Mesenteric fat pad (tissue), 1 donor: ENCODE measurements at places on chromosomes 2 and 18. TPM values are rescaled to one million over a fixed set of nuclear protein-coding genes. Genes with fewer than 3 reads are reported as not detected.
A peak's percentile ranks its signal among the peaks of the same experiment; 100 is the strongest.

- no peak for DNase-seq
Observed at GRCh38 chr2:38187541-38188011, 111.6 kb upstream of the CYP1B1 start.

GRCh38 chr18:38930881-38931753 lies 1365.5 kb upstream of the CELF4 start:
- no peak for DNase-seq

DNA sequence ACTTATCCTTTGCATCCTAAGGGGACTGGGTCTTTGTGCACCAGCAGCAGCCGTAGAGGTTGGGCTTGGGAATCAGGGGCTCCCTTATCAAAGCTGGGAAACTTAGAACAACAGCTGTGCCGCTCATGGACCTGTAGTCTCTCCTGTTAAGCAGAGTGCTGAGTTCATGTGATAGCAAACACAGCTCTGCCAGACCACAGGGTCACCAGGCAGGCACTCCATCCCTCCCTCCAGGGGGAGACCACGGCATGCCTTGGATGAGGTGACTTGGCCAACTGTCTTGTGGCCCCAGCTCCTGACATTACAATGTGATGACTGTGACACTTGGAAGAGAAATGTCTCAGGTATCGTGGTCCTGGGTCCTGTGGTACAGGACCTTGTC lies 60.0 kb downstream of the DGKD start:
- DNase-seq = peak; percentile 49

DNA sequence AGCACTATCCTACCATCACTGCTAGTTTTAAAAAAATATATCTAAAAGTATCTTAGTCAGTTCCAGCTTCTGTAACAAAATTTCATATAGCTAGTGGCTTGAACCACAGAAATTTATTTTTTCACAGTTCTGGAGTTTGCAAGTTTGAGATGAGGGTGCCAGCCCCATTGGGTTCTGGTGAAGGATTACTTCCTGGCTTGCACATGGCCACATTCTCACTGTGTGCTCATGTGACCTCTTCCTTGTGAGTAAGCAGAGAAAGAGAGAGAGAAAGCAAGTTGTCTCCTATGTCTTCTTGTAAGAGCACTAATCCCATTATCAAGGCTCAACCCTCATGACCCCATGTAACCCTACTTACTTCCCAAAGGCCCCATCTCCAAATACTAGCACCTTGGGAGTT lies 158.9 kb downstream of the DOK6 start:
- DNase-seq = no peak

DNA sequence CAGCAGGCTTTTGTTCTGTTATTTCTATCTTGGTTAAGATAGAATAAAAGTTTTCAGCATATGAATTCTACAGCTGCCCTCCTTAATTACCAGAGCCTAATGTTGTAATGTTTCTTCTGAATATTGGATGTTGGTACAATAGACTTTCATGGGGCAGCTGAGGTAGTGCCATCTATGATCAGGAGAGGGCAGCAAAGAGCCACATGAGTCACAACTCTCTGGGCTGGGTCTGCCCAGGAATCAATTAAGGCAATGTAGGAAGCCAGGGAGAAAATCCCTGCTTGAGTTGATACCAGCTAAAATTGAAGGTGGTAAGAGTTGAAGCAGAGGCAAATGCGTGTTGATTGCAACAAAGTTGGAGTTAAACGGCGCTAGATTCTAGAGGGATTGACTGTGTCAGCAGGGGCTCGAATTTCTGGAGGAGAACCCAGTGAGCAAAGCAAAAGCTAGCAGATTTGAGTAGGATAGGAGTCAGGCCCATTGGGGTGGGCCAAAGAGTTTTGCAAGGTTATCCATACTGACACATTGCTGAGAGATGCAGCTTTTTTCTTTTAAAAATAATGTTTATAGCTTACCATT lies 10.6 kb upstream of the MC5R start:
- DNase-seq = no peak

- no peak for DNase-seq
Observed at GRCh38 chr2:236871500-236872001, 214.1 kb upstream of the COPS8 start.

DNA sequence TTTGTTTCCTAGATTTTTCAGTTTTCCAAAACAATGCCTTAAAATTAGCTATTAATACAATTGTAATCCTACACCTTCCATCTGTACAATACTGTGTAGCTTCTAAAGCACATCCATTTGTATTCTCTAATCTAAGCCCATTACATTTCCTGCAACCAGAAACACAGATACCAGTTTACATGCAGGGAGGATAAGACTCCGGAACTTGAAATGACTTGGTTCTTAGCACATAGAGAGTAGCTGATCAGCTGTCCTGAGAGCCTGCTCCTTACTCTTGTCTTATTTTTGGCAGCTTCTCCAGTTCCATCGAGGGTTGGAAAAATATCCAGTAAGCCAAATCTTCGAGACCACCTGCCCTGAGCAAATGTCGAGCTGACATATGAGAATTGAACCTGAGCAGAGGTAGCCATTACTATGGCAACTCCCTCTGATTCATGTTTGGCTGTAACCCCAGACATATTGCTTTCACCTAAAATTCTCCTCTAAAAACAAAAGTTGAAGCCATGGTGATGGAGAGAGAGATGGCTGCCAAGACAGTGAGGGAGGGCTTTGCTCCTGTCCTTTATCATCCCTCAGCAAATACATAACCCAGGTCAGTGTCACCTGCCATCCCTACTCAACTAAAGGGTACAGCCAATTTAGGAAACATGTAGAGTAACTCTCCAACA lies 542.8 kb downstream of the IRS1 start:
- DNase-seq = no peak

Gene ZNF512
- 16.6 TPM for total RNA-seq
